ENCODE measurements at places on chromosomes 2 and 18.

- no peak for DNase-seq
Observed at GRCh38 chr2:27627963-27628766, 647 bp downstream of the CCDC121 start.

DNA sequence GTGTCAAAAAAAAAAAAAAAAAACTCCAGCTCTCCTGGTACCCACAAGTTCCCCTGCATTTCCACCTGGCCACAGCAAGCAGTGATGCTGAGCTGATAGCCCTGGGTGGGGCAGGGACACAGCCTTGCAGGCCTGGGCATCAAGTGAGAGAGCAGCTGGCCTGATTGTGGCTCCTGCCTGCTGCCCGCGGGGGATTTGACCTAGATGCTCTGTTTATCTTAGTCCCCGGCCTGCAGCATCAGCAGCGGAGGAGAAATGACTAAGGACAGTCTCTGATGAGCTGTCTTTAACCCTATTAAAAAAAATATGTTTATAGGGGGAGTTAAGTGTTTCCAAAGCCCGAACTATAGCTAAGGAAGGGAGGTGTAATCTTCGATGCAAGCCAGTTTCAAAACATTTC is 102.6 kb downstream of the MTCL1 start:
- no peak for DNase-seq

DNA sequence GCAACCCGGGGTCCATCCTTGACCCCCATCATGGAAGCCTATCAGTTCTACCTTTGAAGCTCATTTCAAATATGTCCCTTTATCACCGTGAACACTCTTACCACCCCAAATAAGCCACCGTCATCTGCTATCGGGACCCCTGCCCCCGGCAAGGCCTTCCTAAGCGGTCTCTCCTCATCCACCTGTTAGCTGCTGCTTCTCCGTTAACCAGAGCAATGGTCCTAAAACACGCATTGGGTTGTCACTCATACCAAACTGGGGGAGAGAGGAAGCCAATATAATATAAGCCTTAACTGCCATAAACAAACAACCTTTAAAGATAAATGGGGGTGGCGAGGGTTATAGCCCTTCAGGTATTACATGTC is 680 bp downstream of the ASNSD1 start:
- DNase-seq: no peak

GRCh38 chr2:59798687-59799232 is 754.7 kb downstream of the BCL11A start:
- no peak for DNase-seq

- no peak for DNase-seq
Observed at GRCh38 chr18:54712306-54712705, 116.0 kb upstream of the RAB27B start.

DNA sequence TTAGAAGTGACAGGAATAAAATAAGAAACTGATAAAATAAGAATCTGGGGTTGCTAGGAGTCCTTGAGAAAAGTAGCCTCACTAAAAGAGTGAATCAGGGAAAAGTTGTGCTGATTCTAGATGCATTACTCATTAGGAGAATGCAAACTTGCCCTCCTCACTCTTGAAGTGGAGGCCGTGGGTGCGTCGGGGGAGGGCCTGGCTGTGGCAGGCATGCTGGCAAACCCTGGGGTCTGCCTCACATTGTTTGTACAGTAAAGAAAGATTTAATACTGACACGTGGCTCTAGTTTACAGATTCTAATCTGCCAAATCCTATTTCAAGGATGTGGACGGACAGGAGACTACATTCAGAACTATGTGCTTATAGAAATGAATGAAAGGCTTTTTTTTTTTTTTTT is 41.9 kb downstream of the TANC1 start:
- no peak for DNase-seq

GRCh38 chr2:102186791-102187495 is at the start of gene IL1RL2:
Gene IL1RL2 (plus strand): TSS chr2:102187023. CDS start chr2:102187868, 845 bp downstream.
- DNase-seq: no peak

DNA sequence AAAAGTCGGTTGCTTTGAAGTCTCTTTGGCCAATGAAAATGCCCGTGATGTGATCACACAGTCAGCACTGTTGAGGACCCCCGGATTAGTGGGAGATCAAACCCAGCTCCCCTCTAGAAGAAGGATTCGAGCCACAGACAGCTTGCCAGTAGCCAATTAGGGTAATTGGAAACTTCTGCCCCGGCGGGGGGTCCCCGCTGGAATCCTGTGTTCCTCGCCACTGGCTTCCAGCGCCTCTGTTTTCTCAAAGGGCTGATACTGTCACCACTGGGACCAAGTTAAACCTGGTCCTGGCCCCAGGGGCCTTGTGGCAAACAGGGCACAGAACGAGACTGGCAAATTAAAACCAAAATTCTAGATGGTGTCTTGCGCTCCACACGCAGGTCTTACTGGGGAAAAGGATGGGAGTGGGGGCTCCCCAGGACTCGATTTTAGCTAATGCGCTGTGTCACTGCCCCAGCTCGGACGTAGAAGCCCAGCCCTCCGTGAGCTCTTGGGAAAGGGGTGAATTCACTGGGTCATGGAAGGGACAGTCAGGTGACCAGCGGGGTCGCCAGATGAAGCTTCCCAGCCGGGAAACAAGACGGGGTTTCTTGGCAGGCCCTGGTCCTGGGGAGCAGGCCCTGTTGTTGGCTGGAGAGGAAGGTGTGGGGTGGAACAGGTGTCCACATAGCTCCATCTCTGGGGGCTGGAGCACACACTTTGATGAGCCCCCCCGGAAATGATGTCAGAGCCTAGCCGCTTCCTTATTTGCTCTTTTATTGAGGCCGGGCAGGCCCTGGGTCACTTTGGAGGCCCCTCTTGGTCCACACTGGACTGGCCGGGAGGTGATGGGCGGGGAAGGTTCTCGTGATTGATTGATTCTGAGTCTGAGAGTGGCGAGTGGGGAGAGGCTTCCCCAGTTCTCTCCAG is 90.2 kb downstream of the SMAD7 start:
- no peak for DNase-seq

GRCh38 chr2:63696496-63696895 is 107.7 kb downstream of the MDH1 start:
- no peak for DNase-seq

DNA sequence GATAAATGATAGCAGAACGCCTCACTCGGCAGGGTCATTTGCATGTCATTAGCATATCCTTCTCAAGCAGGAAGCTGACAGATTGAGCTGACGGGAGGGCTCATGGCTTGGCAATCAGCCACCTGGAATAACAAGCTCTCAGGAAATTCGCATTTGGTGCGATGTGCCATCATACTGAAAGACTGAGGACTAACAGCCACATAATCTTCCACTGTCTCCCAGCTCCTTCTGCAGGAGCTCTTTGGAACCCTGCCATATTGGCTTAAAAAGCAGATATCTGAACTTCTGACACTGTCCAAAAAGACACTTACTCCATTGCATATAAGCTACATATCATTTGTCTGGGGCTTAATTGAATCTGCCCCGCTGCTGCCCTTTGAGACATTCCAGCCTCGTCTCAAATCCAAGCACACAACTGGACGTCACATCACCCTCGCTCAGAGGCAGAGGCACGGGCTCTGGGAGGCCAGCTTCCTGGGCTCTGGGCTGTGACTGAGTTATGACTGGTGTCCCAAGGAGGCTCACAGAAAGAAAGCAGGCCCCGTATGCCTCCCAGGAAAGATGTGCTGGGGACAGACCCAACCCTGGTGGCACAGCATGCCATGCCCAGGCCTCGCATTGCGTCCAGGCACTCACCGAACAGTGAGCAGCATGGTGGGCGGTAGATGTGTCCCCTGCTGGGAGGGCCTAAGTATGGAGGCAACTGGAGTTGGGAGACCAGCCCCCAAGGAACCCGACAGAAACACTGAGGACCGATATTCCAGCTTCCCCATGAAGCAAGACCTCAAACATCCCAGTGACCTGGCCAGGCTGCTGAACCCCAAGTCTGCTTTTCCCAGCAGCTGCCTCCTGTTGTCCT is 228.0 kb downstream of the ATAD2B start:
- no peak for DNase-seq

- no peak for DNase-seq
Observed at GRCh38 chr18:13481820-13482617, 244.3 kb downstream of the FAM210A start.

DNA sequence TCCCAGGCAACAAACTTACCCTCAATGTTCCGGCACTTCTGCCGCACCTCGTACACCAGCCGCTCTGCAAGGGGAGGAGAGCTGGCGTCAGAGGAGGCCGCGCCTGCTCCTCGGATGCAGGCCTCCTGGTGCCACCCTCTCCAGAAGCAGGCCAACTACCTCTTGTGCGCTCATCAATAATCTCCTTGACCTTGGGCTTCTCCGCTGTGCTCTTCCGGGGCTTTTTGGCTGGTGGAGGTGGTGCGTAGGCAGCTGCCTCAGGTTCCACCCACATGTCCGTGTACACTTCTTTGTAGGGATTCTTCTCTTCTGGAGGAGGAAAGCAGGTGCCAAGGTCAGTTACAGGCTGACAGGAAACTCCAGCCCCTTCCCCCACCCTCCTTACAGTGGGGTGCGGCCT is 77.6 kb upstream of the POMC start:
- DNase-seq: no peak

GRCh38 chr2:156675896-156676295 is 239.7 kb downstream of the GPD2 start:
- no peak for DNase-seq

- no peak for DNase-seq
Observed at GRCh38 chr2:239736358-239737143, 288.6 kb downstream of the NDUFA10 start.

GRCh38 chr18:12309683-12310198 is 1.7 kb downstream of the TUBB6 start:
- DNase-seq: no peak

GRCh38 chr18:45627204-45627526 is 11.9 kb downstream of the SLC14A2 start:
- no peak for DNase-seq

GRCh38 chr2:150410809-150411208 is 76.7 kb downstream of the RND3 start:
- DNase-seq: no peak

GRCh38 chr2:70919672-70920366 is 15.9 kb upstream of the ATP6V1B1 start:
- DNase-seq: peak; percentile 71
